CD4-positive, alpha-beta T cell treated with Interleukin-21 for 1 hour (primary cell): ENCODE measurements at places on chromosomes 7 and 10.
A peak's percentile ranks its signal among the peaks of the same experiment; 100 is the strongest.

DNA sequence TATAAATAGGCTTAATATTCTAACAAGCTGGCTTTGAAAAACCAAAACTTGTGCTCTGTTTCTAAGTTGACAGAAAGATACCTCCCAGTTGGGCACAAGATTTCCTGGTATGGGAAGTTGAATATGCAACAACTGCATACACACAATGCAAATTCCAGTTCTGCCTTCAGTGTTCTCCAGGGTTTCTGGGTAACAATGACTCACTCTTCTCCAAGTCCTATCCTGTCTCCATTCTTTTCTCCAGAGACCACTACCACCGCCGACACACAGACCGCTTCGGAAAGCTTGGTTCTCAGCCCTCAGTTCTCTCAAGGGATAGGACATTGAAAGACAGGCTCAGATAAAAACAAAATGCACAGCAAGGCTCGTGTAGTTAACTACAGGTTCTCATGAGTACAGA lies 12.2 kb downstream of the PDE1C start:
- DNase-seq, result no peak

DNA sequence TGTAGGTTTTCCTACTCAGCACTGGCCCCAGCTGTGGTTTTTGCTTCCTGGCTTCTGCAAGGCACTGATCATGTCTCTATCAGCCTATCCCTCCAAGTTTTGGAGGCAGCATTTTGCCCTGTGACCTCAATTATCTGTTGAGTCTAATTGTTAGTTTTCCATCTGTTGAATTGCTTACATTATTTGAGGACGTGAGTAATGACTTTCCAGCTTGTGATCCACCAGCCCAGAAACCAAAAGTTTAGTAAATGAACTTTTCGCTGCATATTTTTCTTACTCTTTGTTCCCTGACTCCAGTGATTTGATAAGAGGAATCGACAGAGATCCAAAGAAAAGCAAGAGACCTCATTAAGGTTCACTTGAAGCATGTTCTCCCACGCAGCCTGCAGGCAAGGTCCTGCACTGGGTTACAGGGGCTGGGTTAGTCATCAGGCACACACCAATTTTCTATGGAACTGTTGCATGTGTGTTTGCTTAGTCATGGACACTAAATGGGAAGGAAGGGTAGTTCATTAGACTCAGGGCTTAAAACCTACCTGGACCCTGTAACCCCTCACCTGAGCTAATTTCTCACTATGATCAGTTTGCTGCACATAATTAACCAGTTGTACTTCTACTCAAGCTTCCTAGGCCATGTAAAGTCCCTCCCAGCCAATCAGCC lies 57.2 kb downstream of the AKR1E2 start:
- DNase-seq, result no peak

DNA sequence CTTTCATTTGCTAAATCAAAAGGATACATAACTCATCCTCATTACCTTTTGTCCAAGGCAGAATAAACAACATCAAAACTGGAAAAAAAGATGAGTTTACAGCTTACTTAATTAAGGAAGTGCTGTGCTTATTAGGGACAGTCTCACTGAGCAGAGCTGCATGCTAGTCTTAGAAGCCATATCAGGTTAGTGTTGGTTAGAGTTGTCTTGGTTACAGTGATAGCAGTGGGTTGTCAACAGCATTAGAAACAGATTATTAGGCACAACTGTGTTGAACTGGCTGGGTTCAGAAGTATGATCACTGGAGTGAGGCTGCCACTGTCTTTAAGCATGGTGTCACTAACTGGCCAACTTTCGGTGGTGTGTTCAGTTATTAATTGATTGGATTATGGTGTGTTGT lies 503.9 kb upstream of the IGFBP3 start:
- DNase-seq, result no peak

DNA sequence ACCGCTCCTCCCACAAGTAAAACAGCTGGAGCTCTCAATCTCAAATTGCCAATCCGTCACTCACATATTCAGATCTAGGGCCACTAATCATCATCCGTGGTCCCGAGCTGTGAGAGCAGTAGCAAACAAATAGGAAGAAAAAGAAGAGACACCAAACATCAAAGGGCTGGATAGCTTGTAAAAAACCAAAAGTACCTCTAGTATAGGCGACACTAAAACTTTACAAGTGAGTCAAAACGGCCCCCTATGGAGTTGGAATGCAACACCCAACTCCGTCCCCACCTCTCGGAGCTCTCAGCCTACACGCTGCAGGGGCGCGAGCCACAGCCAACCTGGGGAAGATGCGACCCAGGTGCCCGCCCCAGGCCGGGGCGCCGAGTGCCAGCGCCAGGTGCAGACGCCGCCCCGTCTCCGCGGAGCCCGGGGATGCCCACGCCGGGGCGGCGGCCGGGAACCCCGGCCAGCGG lies 581 bp downstream of the FAM3C start:
- DNase-seq, result peak; percentile 52

- no peak for DNase-seq
Observed at GRCh38 chr10:17624996-17625395, 7.8 kb upstream of the HACD1 start.

DNA sequence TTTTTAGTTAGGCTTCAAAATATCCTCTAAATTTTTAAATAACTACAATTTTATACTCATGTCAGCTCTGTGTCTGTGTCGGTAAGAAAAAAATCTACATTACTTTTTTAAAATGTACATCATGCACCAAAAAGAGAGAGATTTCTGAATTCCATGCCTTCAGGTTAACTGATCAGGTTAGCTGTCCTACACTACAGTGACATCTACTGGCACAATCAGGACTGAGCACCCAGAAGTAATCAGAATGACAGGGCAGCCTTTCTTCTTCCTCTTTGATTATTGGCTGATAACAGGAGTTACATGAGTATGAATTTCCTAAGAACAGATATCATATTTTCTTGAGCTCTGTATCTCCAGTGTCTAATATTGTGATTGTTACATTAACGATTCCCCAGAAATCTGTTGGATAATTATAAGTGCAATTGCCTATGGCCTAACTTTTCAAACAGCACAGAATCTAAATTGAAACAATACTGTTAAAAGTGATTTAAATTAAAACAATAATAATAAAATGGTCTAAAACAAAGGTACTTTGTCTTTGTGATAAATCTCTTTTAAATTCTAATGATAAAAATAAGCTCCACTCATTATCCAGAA lies 41.8 kb upstream of the HYCC1 start:
- DNase-seq, result peak; percentile 80

- DNase-seq, result no peak
Observed at GRCh38 chr7:143392875-143393266, 11.7 kb downstream of the ZYX start.

DNA sequence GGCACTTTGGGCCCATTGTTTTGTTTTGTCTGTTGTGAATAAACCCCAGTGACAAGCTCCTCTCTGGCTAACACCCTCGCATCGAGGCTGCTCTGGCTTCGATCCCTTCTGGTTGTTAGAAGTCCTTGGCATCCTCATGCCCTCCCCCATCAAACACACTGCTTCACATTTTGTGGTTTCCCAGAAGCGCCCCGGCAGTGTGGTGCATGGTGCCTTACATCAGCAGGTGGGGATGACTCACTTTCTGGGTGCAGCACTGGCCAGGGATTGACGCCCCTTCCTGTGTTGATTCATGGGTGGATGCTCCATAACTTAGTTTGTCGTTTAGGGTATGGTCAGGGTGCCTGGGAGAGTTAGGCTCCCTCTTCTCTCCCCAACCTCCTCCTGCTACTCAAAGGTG lies 51.4 kb downstream of the PLPP4 start:
- no peak for DNase-seq

GRCh38 chr7:50567715-50568261 lies 2.6 kb upstream of the DDC start:
- no peak for DNase-seq

DNA sequence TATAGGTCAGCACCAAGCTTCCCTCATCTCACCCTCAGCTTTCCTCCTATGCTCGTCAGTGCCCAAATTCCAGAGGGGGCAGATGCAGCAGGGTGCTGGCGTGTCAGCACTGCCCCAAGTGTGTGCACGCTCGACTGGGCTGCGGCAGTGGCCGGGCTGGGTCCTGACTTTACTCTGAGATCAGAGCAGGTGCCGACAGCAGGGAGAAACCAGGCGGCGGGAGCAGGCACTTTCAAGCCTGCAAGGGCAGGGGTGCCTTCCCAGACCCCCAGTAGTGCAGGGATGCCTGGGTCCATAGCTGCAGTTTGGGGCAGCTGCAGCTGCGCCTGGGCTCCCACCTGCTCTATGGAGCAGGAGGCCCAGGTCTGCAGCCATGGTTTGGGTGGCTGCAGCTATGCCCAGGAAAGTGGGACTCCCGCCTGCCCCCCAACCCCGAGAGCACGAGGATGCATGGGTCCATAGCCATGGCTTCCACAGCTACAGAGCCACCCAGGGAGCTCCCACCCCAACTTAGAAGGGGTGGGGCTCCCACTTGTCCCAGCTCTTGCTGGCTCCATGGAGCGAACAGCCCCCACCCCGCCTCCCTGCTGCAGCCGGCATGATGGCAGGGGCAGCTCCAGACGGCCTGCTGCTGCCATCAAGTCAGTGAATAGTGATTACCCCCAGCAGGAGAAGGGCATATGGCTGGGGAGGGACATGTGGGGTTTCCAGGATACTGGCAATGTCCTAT lies 199.2 kb upstream of the KMT2E start:
- DNase-seq, result no peak

GRCh38 chr7:78777829-78778228 lies 675.6 kb downstream of the MAGI2 start:
- DNase-seq, result no peak

DNA sequence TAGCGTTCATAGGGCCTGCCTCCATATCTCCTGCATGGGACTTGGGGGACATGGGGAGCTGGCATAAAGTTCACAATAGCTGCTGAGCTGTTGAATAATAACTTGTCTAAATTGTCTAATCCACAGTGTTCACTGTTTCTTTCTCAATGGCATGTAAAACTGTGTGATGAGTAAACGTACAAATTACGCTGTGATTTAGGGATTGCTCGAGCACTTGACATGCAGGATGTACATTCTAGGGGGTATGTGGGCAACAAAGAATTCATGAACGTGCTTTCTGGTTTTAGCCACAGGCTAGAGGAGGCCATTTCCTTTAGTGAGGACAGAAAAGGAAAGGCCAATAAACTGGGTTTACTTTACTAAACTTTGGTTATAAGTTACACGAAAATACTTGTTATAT lies 534.2 kb upstream of the ZWINT start:
- DNase-seq, result no peak

DNA sequence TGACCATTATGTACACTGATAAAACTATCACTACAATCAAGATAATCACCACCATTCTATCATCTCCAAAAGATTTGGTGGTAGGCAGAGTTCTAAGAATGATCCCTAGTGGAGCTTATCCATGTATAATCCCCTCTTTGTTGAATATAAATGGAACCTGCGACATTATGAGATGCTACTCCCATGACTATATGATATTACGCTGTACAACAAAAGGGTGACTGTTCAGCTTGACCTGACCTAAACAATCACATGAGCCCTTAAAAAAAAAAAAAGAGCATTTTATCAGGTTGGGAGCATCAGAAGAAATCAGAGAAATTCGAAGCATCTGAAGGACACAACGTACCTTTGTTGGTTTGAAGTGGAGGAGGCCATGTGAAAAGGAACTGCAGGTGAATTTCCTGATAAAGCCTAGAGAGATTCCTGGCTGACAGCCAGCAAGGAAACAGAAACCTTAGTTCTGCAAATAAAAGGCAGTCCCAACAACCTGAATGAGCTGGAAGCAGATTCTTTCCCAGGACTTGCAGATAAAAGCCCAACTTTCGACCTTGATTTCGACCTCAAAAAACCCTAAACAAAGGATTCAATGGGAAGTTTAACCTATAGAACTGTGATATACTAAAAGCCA lies 270.7 kb downstream of the ADRA2A start:
- DNase-seq, result no peak

DNA sequence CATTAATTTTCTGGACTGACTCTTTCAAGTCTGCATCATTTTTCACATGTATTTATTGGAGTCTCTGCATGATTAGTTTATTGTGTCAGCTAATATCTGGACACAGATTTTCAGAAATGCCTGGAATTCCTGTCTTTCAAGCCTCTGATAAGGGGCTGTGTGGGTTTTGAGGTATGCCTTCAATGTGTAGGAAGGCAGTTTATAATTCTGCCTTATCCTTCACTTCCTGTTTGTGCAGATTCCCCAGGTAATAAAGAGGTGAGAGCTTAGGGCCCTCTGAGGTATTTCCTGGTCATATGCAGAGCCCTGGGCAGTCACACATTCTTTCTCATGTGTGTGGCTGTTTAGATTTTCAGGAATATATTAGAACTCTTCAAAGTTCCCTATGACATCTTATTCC lies 79.4 kb upstream of the PRKCQ start:
- DNase-seq, result no peak

- DNase-seq, result no peak
Observed at GRCh38 chr7:30674876-30675275, 7.4 kb downstream of the CRHR2 start.

DNA sequence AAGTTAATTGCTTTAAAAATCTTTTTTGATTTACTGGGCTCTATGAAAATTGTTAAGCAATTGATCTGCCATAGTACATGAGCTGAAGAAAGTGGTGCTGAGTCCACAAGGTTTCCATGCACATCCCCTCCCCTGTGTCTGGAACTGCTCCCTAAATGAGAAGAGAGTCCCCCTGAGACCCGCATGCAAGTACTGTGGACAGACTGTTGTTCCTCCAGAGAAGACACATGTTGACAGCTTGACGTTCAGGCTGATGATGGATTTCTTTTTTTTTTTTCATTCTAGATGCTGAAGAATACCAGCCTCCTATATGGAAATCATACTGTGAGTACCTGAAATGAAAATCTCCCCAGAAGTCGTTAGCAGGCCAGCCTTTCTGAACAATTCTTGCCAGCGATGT lies 159.8 kb downstream of the CHN2 start:
- DNase-seq, result no peak

- peak; percentile 46 for DNase-seq
Observed at GRCh38 chr7:128322040-128322643, 21.6 kb downstream of the RBM28 start.

DNA sequence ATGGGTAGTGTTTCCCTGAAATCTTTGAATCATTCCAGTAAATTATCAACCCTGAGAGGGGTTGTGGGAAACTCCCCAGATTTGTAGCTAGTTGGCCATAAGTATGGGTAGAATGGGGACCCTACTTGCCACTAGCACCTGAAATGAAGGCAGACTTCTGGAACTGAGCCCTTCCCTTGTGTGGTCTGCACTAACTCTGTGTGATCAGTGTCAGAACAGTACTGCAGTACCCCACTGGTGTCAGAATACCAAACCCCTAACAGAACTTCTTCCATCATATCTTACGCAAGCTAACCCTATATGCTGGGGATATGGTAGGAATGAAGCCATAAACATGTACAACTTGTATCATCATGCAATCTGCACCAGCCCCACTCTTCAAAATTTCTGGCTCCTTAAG lies 50.8 kb downstream of the ABI1 start:
- no peak for DNase-seq

GRCh38 chr10:128865436-128866195 lies 601.4 kb upstream of the MGMT start:
- DNase-seq, result no peak

GRCh38 chr7:13850185-13850752 lies 139.2 kb downstream of the ETV1 start:
- peak; percentile 77 for DNase-seq

- no peak for DNase-seq
Observed at GRCh38 chr10:46306516-46307184, 19.9 kb downstream of the ANTXRL start.

- no peak for DNase-seq
Observed at GRCh38 chr10:64508029-64508661, 986.9 kb downstream of the REEP3 start.
